Cortex of kidney (tissue), 1 donor: ENCODE measurements at places on chromosomes 16 and 17.

DNA sequence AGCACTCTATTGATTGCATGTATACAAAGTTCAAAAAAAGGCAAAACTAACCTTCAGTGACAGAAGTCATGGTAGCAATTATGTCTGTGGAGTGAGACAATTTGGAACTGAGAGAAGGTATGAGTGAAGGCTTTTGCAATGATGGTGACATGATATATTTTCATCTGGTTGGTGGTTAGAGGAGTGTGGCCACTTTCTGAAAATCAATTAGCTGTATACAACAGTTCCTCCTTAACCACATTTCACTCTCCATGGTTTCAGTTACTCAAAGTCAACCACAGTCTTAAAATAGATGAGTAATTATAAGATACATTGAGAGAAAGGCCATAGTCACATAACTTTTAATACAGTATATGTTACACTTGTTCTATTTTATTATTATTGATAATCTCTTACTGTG, 26.2 kb downstream of the ADAMTS18 start:
- no peak for DNase-seq

- DNase-seq = no peak
Measured at GRCh38 chr16:23420011-23420410, 33.0 kb downstream of the COG7 start.

GRCh38 chr17:16106161-16106891, 106.7 kb downstream of the TTC19 start:
- DNase-seq = no peak

GRCh38 chr16:60027351-60027750, 1293.2 kb upstream of the GOT2 start:
- no peak for DNase-seq

DNA sequence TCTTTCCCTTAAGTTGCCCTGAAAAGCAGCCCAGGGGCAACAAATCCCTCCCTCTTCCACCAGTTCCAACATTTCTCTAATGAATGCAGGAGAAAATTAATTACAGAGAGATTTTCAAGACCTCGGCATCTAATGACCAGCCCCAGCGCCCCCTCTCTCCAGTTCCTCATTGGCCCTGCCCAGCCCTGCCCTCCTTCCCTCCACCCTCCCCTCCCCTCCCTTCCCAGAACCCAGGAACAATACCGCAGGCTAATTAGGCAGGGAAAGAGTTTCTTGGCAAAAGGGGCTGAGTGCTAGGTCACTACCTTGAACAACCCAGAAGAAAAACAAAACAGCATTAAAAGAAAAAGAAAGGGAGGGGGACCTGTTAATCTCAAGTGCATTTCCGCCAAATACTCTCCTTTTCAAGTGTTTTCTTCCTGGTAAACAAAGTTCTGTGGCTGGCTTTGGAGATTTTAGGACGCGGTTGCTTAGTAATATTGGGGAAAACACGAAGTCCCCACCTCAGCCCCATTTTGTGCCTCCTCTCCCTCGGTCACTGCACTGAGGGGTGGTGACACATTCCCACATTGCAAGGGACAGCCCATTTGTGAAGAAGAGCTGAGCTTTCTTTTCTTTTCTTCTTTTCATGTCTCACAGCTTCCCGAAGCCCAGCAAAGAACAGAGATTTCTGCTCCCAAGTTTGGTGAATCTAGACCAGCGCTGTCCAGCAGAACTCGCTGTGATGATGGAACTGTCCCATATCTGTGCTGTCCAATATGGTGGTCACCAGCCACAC, 215.4 kb downstream of the SOX9 start:
- no peak for DNase-seq

DNA sequence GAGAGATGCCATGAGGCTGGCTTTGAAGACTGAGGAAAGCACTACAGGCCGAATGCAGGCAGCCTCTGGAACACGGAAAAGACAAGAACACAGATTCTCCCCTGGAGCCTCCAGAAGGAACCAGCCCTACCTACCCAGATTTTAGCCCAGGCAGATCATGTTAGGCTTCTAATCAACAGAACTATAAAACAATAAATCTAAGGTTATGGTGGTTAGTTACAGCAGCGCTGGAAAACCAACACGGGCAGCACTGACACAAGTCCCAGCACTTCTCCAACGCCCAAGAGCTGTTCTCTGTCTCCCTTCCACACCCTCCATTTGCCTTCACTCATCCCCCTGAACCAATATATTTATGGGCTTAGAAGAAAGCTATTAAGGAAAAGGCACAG, 7.5 kb downstream of the ANKRD11 start:
- no peak for DNase-seq

DNA sequence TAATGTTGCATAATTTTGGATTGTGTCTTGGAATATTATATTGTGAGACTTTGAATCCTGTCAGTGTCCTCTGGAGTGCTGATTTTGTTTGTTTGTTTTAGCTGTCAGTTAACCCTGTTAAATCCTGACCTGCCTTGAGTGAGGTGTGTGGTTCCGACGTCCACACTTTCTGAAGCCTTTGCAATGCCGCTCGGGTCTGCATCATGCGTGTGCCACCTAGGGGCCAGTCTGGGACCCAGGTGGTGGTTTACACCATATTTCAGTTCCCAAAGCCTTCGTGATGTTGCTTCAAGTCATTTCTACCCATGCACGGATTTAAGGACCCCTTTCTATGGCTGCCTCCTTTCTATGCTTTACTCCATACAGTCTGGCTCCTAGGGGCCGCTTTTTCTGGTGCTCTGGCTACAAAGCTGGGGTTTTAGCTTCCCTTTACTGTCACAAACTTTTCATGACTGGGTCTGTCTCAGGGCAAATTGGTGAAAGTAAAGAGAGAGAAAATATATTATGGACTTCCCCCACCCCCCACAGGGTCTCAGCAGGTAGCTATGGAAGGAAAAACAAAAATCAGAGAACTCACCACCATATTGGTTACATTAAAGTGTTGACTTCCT, 11.4 kb upstream of the OR4D1 start:
- DNase-seq = no peak

DNA sequence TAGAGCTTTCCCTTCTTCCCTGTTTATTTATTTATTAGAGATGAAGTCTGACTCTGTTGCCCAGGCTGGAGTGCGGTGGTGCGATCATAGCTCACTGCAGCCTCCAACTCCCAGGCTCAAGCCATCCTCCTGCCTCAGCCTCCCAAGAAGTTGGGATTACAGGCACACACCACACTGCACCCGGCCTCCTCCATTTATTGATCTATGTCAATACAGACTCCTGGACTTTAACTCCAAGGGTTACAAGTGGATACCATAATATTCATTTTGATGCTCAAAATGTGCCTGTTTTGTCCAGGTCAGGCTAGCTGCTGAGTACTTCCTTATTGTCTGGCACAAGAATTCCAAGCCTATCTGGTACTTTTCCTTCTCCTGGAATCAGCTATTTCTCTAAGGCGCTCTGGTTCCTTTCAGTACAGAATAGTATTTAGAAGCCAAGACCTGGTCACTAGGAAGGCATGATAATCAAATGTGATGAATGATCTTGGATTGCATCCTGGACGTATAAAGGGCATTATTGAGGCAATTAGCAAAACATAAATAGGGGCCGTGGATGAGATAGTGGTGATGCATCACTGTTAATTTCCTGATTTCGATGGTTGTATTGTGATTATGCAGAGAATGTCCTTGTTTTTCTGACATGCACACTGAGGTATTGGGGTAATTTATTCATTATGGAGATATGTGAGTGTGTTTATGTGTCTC, 21.7 kb downstream of the IL4R start:
- no peak for DNase-seq

DNA sequence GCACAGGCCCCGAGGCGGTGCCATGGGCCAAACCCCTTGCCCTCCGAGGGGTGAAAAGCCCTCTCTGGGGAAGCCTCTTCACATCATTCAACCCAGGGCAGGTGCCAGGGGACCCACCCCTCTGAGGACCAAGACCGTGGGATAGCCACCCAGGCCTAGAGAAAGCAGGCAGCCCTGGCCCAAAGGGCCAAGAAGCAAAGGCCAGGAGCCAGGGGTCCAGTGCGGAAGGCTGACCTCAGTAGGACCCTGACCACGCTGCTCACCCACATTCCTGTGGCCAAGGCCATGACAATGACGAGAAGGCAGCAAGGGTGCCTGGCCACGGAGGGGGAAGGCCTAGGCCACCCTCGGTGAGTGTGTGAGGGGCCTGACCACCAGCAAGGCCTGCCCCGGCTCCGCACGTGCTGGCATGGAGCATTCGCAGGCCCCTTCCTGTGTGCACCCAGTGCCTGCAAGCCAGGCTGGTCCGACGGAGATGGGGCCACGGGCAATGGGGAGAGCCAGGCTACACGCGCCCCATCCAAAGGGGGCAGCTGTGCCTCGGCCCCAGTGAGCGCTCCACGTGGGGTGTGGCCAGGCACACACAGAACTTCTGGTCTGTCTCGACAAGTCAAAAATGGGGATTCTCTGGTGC, 24.5 kb upstream of the RASD1 start:
- no peak for DNase-seq

DNA sequence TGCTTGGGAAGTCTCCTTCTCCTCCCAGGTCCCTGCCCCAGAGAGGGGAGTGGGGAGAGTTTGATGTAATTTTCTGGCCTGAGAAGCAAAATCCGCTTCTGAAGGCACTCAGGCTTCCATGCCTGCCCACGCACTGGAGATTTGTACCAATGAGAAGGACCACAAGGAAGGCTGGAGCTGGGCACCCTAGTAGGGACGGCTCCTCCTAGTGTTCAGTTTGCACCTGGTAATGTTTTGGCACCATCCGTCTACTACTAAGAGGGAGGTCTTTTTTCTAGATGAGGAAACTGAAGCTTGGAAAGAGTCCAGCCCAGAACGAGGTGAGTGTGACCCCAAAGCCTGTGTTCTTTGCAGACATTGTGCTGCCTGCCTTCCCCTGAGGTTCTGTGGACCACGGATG, 83.6 kb upstream of the NLRP1 start:
- no peak for DNase-seq

DNA sequence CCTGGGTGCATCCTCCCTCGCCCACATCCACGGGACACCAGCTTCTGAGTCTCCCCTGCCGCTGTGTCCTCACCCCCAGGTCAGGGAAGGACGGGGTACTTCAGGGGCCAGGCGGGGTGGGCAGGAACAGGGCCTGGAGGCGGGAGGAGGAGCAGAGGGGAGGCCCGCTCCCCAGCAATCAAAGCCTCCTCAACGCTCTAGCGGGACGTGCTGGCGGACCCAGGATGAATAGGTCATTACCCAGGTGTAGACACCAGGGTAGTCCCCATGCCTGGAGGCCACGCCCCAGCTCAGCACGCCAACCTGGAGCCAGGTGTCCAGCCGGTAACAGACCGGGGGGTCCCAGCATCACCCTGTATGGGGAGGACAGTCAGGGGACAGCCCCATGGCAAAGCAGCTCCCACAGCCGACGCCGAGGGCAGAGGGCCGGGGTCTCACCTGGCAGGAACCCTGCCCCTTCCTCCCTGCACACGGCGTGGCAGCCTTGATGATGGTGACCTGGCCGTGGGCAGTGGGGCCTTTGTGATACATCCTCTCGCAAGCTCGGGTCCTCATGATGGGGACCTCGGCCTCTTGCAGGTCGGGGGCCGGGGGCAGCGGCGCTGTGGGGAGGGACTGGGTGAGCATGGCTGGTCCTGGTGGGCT, 24.2 kb downstream of the TPSD1 start:
- DNase-seq = no peak

DNA sequence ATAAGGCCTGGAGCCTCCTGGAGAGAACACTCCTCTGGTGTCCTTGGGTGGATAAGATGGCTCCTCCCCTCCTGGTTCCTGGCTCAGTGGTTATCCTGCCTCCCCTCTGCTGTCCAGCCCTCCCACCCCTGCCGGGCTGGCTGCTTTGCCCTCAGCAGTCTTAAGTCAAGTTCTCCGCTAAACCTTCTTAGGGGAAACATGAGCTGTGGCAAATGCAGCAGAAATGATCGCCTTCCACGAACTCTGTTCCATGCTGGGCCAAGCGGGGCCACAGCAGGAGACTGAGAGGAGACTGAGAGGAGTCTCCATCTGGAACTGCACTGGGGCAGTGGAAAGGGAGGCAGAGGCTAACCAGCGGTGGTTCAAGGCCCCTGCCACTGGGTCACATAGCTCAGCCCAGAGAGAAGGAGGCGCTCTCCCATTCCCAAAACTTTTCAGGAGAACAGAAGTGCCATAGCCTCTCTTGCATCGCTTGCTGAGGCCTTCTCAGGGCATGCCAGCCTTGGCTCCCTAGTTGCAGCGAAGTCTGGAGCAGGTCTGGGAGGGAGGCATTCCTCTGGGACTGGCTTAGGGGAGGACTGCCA, 26.9 kb downstream of the TNS4 start:
- no peak for DNase-seq

GRCh38 chr16:50615891-50616290, 65.2 kb downstream of the SNX20 start:
- no peak for DNase-seq

DNA sequence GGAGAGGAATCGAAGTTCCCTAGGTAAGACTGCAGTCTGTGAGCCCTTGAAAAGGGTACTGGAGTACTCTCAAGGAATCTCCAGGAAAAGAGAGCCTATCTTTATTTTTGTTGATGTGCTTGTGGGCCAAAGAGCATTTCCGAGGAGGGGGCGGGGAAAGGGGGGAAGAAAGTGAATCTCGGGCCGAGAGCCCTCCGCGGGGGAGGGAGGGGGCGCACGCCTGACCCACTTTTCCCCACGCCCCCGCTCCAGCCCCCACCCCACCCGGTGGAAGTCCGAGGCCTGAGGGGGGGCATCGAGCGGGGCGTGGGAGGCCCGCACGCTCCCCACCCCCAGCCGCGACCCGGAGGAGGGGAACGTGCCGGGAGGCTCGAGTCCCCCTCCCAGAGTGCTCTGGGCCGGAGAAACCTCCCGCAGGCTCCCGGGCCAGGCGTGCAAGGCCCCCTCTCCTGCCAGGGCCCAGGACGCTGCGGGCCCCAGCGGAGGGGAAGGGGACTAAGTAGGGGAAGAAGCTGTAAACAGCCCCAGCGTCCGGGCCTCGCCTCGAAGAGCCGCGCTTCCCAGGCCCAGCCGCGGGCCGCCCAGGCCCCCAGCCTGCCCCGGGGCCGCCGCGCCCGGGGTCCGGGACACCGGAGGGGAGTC, 444 bp downstream of the HELZ start:
- DNase-seq = peak; percentile 51

- no peak for DNase-seq
Measured at GRCh38 chr17:56499799-56500388, 93.6 kb upstream of the NOG start.

- DNase-seq = no peak
Measured at GRCh38 chr16:9096416-9096952, 5.0 kb downstream of the HAPSTR1 start.

DNA sequence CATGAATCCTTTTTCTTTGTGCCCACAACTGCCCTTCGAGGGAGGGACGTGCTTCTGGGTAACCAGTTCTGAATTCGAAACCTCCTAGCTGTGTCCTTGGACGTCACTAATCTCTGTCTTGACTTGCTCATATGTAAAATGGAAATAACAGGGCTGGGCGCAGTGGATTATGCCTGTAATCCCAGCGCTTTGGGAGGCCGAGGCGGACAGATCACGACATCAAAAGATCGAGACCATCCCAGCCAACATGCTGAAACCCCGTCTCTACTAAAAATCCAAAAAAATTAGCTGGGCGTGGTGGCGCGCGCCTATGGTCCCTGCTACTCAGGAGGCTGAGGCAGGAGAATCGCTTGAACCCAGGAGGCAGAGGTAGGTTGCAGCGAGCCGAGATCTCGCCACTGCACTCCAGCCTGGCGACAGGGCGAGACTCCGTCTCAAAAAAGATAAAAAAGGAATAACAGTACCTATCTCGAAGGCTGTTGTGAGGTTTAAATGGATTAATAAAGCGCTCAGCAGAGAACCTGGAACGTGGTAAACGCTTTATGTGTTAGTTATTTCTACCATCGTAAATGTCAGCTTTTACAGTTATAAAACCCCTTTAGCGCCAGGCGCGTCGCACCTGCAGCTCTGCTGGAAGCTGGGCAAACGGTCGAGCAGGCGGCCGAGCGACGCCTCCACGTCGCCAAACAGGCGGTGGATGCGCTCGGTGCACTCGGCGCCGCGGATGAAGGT, 641 bp downstream of the COG8 start:
- no peak for DNase-seq
